ENCODE measurements at places on chromosomes 11 and 22. TPM values are rescaled to one million over a fixed set of nuclear protein-coding genes. Genes with fewer than 3 reads are reported as not detected.

Gene DNAJB7
- polyA plus RNA-seq: 0.93 TPM

Gene MRPL48
- 48.5 TPM for polyA plus RNA-seq

Gene MMP8
- 0.13 TPM for polyA plus RNA-seq

Gene MMP27
- polyA plus RNA-seq: not detected

Gene APLNR
- 131 TPM for polyA plus RNA-seq

DNA sequence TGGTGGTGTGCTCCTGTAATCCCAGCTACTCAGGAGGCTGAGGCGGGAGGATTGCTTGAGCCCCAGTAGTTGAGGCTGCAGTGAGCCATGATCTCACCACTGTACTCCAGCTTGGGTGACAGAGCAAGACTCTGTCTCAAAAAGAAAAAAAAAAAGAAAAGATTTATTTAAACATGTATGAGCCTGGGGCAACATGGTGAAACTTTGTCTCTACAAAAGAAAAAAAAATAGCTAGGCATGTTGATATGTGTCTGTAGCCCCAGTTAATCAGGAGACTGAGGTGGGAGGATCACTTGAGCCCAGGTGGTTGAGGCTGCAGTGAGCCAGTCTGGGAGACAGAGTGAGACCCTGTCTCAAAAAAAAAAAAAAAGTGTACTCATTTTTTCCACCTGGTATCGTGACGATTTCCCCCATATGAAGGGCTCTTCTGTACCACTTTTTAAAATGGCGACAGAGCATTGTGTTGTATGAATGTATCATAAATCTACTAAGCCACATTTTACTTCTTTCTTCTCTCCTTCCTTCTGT, 16.4 kb upstream of the KCTD14 start:
- DNase-seq: no peak

- DNase-seq: no peak
These were observed 1.3 kb downstream of the EIF3M start for GRCh38 chr11:32584921-32585320.

DNA sequence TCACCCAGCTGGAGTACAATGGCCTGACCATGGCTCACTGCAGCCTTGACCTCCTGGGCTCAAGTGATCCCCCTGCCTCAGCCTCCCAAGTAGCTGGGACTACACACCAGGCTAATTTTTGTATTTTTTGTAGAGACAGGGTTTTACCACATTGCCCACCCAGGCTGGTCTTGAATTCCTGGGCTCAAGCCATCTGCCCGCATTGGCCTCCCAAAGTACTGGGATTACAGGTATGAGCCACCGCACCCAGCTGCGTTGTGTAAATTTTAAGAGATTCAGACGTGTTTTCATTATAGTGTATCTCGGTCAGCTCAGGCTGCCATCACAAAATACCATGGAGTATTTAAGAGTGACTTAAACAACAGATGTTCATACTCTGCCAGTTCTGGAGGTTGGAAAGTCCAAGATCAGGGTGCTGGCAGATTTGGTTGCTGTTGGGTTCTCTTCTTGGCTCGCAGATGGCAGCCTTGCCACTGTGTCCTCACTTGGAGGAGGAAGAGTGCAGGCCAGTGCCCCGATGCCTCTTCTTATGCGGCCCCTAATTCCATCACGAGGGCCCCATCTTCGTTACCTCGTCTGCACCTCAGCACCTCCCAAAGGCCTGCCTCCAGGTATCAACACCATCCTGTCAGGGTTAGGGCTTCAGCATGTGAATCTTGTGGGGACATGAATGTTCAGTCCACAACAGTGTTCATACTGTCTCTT, 32.6 kb upstream of the PARVB start:
- no peak for DNase-seq

DNA sequence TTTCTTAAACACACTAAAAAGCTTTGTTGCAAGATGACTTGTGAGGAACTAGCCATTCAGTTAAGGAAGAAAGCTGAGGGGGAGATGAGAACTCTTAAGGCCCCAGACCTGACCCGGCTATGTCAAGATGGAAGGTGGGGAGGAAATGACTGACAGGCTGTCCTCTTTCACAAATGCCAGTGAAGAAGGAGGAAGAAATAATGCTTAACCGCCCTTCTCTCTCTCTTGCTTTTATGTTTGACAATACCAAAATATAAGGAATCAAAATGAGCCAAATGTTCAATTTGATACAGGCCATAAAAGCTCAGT, 87.4 kb downstream of the AMBRA1 start:
- DNase-seq: no peak

DNA sequence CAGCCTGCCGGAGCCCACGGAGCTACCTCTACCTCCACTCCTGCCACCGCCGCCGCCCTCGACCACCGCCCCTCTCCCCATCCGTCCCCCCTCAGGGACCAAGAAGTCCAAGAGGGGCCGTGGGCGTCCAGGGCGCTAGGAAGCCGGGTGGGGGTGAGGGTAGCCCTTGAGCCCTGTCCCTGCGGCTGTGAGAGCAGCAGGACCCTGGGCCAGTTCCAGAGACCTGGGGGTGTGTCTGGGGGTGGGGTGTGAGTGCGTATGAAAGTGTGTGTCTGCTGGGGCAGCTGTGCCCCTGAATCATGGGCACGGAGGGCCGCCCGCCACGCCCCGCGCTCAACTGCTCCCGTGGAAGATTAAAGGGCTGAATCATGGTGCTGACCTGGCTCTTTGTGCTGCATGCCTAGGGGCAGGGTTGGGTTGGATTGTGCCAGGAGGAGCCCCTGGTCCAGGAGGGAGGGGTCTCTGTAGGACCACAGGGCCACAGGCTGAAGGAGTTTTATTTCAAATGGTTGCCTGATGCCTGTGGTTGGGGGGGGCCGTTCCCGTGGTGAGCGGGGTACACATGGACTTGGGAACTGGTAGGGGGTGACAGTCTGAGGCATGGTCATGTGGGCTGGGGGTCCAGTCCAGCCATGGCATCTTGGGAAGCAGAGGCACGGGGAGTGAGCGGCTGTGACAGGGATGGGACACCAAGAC, 2.3 kb downstream of the PTPRCAP start:
- peak; percentile 80 for DNase-seq

- DNase-seq: no peak
These were observed 138.2 kb downstream of the FBXO7 start for GRCh38 chr22:32612834-32613233.

DNA sequence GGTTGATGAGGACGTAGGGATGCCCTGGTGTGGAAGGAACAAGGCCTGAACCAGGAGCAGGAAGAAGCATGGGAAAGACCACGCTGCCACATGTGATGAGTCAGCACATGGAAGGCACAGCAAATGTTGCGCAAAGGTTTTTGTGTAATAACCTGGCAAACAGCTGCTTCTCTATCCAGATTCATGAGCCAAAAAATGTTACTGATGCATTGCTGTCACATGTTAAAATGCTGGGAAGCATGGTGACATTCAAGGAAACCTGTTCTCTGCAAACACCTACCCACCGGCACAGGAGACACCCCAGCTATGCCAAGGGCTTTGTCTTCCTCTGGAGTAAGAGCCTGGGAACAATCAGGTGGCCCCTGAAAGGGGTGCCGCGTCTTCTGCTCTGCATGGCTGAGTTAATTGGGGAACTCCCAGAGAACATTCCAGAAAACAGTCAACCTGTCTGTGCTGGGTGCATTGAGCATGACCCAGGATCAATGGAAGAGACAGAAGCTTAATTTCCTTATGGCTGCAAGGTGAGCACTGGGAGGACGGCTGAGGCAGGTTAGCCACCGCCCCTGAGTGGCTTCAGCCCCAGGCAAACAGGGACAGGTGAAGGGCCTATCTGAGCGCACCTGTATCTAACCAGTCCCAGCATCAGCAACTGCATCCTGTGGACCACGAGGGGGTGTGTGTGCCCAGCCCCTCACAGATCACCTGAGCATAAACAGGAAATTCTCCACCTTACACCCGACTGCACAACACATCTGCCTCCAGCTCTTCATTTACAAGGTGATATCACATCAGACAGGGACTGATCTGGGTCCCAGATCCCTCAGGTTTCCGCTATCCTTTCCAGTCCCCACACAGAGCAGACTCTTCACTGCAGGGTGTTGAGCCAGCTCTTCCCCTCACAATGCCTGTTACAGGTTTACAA, 108.4 kb downstream of the GGTLC2 start:
- DNase-seq: no peak

GRCh38 chr11:69913591-69914285, 94.5 kb upstream of the FGF3 start:
- no peak for DNase-seq

DNA sequence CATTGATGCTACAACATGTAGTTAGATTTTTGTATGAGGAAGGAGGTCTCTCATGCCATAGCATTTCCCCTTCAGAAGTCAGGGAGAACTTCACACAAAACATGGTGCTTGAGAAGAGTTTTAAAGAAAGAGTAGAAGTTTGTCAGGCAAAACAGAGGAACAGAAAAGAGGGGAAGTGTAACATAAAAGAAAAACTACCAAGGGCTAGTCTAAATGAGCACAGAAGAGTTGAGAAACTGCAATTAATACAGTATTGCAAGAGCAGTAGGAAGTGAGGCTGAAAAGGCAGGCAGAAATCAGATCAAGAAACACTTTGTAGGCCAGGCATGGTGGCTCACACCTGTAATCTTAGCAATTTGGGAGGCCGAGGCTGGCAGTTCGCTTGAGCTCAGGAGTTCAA, 61.0 kb downstream of the FAM168A start:
- no peak for DNase-seq

GRCh38 chr11:62017878-62018655, 50.6 kb upstream of the FTH1 start:
- DNase-seq: no peak

DNA sequence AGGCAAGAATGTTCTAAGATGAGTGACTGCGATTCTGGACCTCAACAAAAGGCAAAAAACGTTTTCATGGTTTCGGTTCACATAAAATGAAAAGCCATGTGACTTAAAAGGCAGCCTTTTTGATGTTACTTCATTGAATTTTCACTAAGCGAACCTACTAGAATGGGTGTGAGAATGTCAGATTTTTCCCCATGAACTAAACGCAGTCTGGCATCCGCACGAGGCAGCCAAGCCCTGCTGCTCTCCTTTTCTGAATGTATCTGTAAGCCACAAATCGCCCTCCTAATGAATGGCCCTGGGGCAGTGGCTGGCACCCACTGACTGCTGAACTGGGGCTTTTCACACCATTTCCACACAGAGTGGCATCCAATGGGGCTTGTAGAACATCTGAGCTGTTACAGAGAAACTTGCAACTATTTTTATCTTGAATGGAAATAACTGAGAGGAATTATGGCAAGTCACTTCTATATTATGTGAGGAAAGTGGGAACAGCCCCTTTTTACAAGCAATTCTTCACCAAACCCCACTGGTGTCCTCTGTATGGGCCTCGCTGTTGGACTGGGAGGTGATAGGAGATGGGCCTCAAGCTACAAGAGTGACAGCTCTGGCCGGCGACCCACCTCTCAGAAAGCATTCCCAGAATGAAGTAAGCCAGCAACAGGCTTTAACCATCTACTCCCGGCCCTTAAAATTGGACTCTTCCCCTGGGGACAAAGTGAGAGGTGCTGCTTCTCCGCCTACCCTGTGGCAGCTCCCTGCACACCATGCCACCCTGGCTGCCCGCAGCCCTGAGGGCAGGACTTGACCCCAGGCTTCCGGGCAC, 29.4 kb downstream of the PPP2R1B start:
- no peak for DNase-seq

DNA sequence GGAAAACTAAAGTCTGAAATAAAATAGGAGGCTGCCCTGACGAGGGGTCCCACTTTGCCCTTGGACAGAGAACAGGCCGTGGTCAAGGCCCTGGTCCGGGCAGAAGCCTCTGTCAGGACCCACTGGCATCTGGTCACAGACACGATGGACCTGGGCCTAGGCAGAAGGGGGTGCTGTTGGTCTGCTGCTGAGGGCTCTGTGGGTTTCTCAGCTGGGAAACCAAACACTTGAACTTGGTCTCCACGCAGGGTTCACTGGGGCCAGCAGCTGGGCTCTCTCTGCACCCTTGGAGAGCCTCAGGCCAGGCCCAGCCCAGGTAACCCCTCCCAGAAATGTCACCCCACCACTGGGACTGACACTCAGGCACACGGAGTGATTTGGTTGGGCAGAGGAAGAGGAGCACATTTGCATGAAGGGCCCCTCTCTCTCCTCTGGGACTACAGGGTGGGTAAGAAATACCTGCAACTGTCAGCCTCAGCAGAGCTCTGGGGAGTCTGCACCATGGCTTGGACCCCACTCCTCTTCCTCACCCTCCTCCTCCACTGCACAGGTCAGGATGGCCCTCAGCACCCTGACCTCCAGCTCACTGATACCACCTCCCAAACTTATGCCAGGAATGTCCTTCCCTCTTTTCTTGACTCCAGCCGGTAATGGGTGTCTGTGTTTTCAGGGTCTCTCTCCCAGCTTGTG, 48.1 kb upstream of the TOP3B start:
- DNase-seq: no peak

DNA sequence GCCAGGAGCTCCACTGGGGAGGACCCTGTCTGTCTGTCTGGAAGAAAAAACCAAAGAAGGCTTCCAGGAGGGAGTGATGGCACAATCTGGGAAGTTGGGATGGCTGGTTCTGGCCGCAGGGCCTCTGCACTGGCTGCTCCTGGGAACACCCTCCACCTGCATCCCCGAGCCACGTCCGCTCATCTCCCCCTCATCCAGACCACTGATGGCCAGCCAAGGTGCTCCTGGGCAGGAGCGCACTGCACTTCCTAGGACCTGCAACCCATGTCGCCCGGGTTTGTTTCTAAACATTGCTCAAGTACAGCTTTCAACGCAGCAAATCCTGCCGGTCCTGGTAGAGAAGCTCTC, 4.9 kb upstream of the IFITM10 start:
- DNase-seq: no peak

DNA sequence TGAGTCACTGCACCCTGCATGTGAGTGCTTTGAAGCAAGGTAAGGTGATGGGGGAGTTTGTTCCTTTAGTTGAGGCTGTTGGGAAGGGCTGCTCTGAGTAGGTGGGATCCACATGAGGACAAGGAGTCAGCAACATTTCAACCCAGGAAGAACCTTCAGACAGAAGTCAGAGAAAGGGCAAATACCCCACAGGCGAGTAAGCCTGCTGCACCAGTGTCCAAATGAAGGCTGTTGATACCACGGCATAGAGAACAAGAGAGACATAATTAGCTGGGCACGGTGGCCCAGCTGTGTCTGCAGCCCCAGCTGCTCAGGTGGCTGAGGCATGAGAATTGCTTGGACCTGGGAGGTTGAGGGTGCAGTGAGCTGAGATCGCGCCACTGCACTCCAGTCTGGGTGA, 54.3 kb upstream of the CLMP start:
- no peak for DNase-seq

Data from left lung (tissue), 14 donors.